ENCODE measurements at places on chromosomes 3 and 15.

- no peak for DNase-seq
Observed at GRCh38 chr15:56102441-56102840, 109.0 kb upstream of the NEDD4 start.

- no peak for DNase-seq
Observed at GRCh38 chr15:97082830-97083229, 752.3 kb downstream of the NR2F2 start.

GRCh38 chr15:69530991-69531664 lies 78.5 kb downstream of the RPLP1 start:
- DNase-seq, result no peak

DNA sequence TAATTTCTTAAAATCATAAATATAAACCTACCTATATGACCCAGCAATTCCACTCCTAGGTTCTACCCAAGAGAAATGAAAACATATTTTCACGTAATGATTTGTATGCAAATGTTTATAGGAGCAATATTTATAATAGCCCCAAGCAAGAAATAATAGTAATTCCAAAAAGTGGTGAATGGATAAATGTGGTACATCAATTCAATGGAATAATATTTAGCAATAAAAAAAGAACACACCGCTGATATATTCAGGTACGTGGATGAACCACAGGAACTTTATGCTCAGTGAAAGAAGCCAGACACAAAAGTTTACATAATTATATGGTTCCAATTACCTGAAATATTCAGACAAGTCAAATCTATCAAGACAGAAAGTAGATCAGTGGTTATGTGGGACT lies 49.9 kb downstream of the ACAD9 start:
- no peak for DNase-seq

- DNase-seq, result no peak
Observed at GRCh38 chr3:188082450-188082849, 71.5 kb upstream of the LPP start.

DNA sequence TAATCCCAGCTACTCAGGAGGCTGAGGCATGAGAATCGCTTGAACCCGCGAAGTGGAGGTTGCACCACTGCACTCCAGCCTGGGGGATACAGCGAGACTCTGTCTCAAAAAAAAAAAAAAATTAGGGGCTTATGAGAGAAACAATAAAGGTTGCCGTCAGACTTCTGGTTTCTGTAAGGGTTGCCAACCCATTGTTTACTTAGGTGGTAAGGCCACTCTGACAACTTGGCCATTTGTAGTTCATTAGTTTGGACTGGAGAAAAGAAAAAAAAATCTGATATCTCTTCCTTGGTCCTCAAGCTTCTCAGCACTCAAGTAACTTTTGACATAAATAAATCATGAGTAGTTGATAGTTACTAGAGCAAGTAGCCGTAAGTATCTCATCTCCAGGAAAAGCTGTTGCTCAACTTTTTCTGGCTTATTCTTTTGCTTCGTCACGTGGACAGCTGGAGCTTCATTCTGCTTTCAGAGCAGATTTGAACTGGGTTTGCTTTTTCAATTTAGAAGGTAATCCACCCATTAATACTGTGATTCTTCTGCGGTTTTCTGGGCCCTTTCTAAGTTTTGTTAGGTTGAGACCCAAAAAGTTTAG lies 9.4 kb downstream of the SNX1 start:
- no peak for DNase-seq

GRCh38 chr3:185764980-185765370 lies 59.9 kb downstream of the IGF2BP2 start:
- no peak for DNase-seq

DNA sequence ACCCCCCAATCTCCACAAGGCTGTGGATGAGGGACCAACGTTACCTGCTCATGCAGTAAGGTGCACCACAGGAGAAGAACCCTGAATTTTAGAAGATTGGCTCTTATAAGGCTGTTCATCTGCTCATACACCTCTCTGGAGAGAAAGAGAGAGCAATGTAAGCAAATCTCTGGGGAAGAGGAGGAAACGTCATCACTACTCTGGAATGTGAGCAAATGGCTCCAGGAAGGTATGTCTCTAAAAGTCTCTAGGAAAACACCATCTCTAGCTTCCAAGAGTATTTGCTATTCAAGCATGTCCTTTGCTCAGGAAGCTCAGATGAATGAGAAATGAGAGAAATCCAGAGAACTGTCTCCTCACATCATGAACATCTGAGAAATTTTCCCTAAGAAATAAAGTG lies 235.4 kb downstream of the TBL1XR1 start:
- DNase-seq, result no peak

DNA sequence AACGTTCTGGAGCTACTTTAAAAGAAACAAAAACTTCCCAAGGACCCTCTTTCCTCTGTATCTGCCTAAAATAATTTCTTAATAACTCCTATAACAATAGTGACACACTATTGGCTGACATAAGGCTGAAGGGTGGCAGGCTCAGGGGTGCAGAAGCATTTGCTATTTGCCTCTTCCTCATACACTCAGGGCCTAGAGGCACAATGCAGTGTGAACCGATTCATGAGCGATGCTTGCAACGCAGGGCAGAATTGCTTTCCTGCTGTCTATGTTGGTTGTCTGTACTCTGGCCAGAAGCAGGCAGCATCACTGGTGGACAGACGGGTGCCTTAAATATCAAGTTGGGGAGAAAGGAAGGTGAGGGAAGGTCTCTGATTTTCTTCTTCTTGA lies 157.4 kb downstream of the AGBL1 start:
- DNase-seq, result no peak

GRCh38 chr15:91854639-91854990 lies 1.1 kb downstream of the SLCO3A1 start:
- DNase-seq, result no peak

- no peak for DNase-seq
Observed at GRCh38 chr3:133827684-133828083, 22.1 kb downstream of the SRPRB start.

- DNase-seq, result no peak
Observed at GRCh38 chr15:48667701-48668100, 22.2 kb upstream of the FBN1 start.

DNA sequence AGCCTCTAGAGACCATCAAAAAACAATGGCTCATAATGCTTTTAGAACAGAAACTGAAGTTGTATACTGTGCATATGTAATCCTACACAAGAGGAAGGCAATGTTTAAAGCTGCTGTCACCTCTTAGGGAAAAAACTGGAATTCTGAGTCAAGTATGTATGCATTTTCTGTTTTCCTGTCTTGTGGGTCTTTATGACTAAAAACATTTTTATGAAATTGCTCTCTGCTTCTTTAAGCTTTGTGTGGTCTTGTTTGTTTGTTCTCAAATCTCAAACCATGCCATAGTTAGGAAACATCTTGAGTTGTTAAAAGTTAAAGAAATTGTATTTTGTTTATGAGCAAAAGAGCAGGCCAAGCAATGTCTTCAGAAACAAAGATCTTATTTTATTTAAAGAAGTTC lies 80.9 kb upstream of the SOX2 start:
- no peak for DNase-seq

DNA sequence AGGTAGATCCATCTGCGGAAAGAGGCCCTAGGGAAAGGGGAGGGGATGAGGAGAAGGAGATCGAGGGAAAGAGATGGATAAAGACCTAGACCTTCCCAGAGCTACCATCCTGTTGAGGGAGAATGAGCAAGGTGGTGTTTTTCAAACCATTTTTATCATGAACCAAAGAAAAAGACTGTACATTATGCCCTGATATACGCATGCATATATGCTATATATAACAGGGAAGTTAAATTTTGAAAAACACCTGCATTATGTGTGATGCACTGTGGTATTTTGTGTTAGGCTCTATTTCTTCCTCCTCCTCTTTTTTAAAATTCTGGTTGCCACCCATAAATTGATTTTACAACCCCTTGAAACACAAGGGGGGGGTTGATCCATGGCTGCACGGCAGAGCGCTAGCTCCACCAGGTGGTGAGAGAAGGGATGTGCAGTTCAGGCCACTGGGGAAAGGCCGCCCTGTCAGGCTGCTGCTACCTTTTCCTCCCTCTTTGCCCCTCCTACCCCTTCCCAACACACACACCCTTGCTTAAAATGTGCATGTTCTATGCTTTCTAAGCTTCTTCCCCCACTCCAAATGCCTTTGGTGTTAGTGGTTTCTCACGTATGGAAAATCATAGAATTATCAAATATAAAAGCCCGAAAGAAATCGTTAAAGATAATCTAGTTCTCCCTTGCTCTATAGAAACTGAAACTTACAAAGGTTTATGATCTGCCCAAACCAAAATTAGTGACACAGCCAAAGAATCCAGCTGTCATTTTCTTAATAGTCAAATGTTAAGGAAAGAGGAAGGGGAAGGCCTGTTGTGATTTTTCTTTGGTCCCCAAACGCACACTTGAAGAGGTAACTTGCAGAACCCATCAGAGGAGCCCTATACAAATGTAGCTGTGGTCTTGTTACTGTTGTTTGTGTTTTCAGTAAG lies 262.0 kb upstream of the UMPS start:
- DNase-seq, result no peak

GRCh38 chr3:129942296-129942695 lies 32.2 kb upstream of the TRH start:
- DNase-seq, result peak; percentile 9

DNA sequence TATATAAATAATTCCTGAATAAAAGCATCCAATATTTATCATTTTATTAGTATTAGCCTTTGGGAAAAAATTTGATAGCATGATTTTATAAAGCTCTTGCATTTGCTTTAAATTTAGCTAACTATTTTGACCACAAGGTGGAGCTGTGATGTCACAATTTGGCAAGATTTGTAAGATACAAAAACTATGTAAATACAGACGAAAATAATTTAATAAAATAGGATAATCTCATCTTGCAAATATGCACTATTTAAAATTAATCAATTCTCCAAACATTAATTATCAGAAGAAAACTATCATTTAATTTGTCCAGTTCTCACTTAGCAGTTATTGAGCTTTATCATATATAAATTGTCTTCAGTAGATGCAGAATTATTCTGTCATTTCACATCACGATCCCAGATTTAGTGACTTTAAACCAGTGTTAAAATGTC lies 95.4 kb downstream of the PLOD2 start:
- no peak for DNase-seq

GRCh38 chr15:60744826-60745460 lies 266.0 kb upstream of the ICE2 start:
- DNase-seq, result no peak

- DNase-seq, result no peak
Observed at GRCh38 chr3:163878396-163878795, 1199.9 kb downstream of the SI start.

- DNase-seq, result no peak
Observed at GRCh38 chr3:48344867-48345507, 11.5 kb upstream of the SPINK8 start.

DNA sequence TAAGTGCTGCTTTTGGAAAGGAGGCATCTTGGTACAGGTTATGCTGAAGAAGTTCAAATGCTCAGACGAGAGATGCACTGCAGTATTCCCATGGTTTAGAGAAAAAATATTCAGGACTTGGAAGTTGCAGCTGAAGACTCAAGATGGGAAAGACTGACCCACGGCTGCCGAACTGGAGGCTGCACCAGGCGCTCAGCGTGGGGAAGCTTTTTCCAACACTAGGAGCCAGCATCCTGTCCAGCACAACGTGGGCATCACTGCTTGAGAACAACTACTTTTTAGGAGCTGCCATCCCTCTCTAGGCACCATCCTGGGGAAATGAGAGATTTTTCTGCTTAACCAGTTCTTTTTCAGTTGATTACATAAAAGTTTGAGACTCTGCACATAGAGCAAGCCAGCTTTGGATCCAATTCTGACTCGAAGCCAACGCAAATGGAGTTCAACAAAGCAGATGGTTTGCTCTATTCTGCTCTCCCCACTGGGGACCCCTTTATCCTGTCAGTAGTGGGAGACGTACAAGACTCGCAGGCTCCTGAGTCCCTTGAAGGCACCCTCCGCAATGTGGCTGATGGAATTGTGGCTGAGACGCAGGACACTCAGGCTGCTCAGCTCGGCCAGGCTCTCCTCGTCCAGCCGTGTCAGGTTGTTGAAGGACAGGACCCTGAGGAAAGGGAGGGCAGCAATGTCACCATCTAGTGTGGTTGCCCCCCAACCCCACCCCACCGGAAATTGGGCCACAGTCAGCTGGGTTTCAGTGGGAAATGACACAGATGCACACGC lies 93.8 kb downstream of the LRIG1 start:
- no peak for DNase-seq

GRCh38 chr3:153171256-153171655 lies 9.2 kb downstream of the RAP2B start:
- DNase-seq, result no peak

GRCh38 chr3:12288182-12289129 lies at the start of gene PPARG:
Gene PPARG (plus strand): TSS chr3:12289070. CDS start chr3:12379712, 90,642 bp downstream.
- no peak for DNase-seq

DNA sequence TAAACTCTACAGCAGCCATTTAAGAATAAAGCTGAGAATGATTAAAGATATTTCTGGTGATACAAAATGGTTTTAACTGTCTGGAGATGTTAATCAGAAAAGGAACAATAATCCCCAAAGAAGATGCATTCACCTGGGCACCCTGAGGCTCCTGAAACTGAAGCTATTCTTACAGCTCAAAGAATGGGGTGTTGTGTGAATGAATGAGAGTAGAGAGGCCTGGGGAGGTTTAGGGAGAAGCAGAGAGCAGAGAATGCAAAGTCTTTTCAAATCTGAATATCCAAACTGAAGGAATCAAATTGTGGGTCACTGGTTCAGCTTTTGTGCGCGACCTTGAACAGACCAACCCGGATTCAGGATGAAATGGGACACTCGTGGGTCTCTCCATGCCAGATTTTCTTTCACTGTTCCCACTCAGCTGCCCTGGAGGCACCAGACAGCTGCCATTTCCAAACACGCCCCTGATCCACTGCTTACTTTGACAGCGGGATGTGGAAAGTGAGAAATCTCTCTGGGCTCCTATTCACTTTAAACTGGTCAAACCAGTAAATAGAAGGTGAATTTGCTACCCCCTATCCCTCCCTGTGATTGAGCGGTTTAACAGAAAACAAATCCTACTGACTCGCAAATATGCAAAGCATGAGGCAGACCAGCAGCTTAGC lies 485.5 kb upstream of the THBS1 start:
- no peak for DNase-seq

- DNase-seq, result no peak
Observed at GRCh38 chr3:45946875-45947274, 3.6 kb downstream of the CXCR6 start.

GRCh38 chr3:112611752-112612515 lies 29.0 kb downstream of the CCDC80 start:
- no peak for DNase-seq

GRCh38 chr3:71407823-71408222 lies 175.7 kb downstream of the FOXP1 start:
- no peak for DNase-seq

DNA sequence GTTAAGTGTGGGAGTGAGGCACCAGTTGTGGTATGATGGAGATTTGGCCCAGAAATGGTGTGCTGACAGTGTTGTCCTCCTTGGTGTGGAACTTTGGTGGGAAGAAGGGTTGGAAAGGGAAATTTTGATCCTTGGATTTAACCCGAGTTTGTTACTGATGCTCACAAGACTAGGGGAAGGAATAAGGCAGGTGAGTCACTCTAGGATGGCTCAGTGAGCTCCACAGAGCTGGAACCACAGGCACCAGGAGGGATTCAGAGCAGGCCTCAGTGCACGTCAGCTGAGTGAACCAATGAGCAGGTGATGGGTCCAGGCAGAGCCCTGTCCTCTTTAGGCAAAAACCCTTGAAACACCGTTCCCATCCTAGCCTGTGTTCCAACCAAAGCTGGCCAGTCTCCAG lies 11.4 kb downstream of the CHRD start:
- no peak for DNase-seq

GRCh38 chr3:178329936-178330335 lies 206.3 kb upstream of the KCNMB2 start:
- DNase-seq, result no peak

- DNase-seq, result no peak
Observed at GRCh38 chr3:193680220-193680619, 87.2 kb downstream of the OPA1 start.

All from activated T-helper 1 cell treated with anti-CD3 and anti-CD28 coated beads, Interleukin-2, amount 50 U/mL, for 16 hours (primary cell).